ENCODE measurements at places on chromosomes 1 and 21.

DNA sequence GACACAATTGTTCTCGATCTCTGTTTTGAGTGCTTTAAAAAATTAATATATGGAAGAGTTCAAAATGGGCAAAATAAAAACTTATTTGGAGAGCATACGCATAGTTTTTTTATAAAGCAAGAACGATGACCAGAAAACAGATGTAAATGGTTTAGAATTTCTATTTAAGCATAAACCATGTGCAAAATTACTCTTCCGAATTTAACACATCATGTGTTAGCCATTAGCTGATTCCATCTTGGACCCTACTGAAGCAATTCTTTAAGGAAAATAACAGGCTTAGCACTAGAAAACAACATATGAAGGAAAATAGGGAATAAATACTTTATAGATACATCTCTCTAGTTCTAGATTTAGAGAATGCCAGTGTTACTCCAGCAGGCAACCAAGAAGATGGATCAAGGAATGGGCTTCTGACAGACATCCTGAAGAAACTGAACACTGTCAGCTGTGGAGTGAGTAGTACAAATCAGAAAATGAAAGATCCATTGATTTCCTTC lies 26.7 kb downstream of the CDC7 start:
- no peak for DNase-seq

- no peak for DNase-seq
Measured at GRCh38 chr1:14113271-14113670, 413.3 kb downstream of the PRDM2 start.

DNA sequence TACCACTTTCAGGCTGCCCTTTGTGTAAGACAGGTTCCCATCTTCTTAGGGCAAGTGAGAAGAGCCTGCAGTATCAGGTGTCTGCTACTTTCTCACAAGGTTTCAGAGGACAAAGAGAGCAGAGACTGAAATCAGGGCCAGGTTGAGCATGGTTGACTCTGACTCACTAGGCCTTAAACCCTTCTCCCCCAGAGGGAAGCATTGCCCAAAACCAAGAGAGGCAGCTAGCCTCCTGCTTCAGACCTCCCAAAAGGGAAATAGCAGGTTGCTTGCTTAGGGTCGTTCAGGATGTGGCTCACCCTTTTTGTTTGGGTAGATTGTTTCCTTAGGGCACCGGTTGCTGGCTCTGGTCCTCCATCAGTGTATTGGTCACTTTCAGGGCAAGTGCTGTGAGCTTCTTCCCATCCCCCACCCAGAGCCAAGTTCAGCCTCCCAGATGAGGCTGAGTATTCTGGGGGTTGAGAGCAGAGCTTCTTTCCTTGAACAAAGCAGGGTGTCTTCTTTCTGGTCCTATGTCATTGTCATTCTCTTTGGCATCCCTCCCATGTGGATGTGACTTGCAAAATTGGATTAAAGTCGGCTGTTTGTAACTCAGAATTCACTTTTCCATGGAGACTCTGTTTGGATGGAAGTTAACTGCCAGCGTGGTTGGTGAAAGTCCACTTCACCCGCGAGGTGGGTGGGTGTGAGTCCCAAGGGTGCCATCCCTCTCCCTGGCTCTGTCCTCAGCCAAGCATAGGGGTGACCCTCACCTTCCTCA lies 55.5 kb upstream of the GALNT2 start:
- DNase-seq = no peak

- no peak for DNase-seq
Measured at GRCh38 chr21:29271927-29272333, 26.8 kb upstream of the BACH1 start.

- DNase-seq = no peak
Measured at GRCh38 chr1:171427852-171428471, 57.4 kb upstream of the PRRC2C start.

DNA sequence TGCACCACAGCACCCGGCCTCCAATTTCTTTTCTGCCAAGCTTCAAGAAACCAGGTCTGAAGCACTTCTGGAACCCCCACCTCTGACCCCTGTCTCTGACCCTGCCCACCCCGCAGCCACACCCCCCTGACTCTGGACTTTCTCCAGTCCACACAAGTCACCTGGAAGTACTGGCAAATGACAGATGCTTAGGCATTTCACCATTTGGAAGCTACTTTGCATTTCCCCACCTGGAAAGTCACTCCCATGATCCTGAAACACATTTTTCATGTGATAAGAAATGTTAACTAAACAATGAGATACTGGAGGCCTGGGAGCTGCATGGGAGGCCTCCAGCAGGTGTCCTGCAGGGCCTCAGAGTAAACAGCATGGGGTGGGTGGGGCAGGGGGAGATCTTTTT lies 45.7 kb downstream of the NTPCR start:
- DNase-seq = no peak

DNA sequence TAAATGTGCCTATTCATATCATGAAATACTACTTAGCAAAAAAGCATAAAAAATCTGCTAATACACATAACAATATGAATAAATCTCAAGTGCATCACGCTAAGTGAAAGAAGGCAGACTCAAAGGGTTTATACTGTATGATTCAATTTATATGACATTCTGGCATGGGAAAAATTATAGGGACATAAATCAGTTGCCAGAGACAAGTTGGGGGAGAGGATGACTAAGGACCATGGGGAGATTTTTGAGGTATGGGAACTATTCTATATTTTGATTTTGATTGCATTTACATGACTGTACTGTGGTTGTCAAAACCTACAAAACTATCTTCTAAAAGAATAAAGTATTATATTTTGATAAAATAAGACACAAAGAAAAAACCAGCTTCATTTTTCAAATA lies 650.3 kb upstream of the NR5A2 start:
- no peak for DNase-seq

DNA sequence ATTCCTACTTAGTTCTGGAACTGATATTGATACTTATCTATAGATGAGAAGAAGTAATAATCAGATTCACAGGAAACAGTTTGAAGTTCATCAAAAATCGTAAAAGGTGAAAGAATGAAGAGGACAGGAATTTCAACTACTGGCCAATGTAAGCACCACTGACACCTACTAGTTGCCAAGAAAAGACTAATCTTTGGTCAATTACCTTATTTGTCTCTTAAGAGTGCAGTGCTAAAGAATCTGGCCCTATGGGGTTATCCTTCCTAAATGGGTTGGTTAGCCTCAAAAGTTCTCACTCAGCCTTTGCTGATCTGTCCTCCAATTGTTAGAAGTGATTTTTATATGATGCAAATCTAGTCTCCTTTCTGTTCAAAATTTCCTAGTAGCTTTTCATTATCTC lies 29.5 kb downstream of the ADSS2 start:
- no peak for DNase-seq

DNA sequence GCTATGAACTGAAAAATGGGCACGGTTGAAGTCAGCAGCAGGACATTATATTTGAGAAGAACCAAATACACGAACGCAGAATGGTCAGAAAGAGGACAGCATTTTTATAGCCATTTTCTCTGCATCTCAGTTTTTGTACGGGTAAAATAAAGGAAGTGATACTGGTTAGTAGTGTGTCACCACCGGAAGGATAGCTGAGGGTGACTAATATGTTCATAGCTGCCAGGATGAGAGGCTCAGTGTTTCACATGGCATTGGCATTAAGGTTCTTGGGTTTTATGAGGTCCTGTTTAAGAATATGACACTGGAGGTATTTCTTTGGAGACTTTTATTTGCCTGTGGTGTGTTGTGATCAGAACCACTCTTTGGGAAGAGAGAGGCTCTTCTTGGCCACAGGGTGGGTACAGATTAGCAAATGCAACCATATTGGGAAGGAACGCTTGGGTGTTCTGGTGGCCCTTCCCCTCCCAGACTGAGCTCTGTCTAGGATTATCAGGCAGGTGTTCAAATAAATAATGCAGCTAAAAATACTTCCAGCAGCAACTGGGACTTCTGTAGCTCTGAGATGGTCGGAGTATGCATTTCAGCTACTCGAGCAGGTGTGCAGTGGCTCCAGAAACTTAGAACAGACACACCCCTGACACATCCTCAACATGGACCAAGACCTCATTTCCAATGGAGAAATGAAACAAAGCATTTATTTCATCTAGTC lies 158.2 kb downstream of the PBX1 start:
- no peak for DNase-seq

GRCh38 chr21:21029164-21029563 lies 31.0 kb downstream of the NCAM2 start:
- no peak for DNase-seq

- no peak for DNase-seq
Measured at GRCh38 chr1:11898831-11899467, 27.3 kb downstream of the KIAA2013 start.

DNA sequence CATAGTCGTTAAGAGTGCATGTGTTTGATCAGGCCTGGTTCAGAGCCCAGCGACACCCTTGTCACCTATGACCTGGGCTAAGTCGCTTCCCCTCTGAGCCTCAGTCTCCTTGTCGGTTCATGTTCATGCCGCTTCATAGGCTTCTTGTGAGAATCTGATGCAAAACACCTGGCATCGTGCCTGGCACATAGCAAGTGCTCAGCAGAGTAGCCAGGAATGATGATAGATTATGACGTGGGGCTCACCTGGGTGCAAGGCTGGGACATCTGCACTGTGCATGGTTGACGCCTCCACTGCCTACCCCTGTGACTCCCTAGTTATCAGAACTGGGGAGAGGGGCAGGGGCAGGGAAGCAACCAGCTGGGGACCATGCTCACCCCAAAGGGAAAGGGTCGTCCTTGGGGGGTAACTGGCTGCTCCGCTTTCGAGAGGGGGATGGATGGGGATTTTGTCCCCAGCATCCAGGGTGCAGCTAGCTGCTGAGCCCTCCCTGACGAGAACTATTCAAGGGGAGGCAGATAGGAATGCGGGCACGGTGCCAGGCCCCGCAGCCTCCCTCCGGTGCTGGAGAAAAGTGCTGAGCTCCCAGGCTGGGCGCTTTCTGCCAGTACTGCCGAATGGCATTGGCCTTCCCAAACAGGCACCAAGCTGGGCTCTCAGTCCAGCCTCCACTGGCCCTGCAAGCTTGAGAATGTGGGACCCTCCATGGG lies 9.3 kb downstream of the EFHD2 start:
- DNase-seq = no peak

DNA sequence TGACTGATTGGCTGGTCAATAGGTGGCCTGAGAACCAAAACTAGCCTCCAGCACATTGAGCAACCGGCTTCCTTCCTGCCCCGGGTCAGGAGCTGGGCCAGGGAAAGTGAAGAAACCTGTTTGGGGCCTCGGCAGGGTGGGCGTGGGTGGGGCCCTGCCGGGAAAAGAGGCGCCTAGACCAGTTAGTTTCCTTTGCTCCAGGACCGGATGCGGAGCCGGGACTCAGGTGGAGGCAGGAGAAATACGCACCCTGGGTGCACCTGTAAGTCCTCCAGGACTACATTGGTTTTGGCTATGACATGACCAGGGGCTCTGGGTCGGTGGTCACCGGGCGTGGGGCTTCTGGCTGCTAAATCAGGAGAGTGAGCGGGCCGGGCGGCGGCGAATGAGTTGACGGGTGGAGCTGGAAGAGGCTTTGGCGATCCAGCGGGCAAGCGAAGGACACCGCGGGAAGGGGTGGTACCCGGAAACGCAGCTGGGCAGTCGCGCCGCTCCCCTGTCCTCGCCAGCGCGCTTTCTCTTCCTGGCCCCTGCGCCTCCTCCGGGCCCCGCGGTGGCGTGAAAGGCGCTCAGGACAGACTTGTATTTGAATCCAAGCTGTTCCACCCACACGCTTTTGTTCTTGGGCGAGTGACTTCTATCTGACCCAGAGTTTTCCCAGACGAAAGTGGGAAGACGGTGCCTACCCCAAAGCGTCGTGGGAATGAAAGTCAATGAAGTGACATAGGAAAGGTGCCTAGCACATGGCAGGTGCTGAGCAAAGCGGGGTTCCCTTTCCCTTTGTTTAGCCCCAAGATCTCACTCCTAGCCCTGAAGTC lies 30.6 kb upstream of the JUN start:
- no peak for DNase-seq

GRCh38 chr1:100234432-100234831 lies 15.2 kb downstream of the DBT start:
- no peak for DNase-seq

DNA sequence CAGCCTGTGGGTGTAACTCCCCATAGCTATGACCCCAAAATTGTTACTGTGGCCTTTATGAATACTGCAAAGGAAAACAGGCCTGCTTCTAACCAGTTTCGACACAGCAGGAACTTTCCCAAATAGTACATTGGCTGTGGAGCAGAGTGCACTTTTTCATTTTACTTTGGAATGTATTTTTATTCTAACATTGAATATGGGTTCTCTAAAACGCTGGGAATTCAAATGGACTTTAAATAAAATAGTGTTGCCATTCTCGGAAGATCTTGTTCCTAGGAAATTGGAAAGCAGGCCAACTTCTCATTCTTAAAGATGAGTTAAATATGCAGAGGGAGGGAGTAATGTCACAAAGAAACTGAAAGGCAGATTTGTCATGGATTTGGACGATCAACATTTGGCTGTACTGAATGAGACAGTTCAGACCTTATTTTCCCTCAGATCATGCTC lies 39.6 kb upstream of the ARHGAP29 start:
- DNase-seq = no peak

DNA sequence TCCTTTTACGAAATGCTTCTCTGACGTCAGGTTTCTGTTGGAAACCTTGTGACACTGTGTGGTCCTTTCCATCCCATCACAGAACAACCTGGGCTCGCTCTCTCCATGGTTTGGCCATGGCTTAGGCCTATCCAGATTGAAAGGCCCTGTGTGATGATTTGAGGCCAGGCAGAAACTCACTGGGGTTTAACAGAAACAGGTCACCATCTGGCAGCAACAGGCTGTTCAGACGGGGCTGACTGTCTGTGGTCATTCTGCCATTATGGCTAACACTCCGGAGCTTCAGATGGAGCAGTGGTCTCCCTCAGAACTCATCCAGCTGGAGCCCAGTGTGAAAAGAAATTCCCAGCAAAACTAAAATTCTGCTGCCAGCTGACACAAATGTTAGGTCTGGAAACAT lies 9.3 kb downstream of the PLEKHM2 start:
- DNase-seq = no peak

DNA sequence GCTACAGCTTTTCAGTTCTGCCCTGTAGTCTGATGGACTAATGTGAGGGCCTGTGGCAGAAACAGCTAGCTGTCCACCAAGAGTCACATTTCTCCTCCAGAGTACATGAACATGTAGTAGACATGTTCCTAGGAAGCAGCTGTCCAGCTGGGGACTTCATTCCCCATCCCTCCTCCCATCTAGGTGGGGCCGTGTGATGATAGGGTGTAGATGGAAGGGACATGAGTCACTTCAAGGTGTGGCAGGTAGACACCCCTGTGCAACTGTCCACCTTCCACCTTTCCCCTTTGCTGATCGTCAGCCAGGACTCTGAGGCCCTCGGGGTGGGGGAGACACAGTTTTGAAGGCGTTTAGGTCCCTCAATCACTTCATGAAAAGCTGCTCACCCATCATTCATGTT lies 3.6 kb upstream of the RD3 start:
- DNase-seq = no peak

- DNase-seq = no peak
Measured at GRCh38 chr1:7707527-7707926, 63.6 kb upstream of the VAMP3 start.

- peak; percentile 2 for DNase-seq
Measured at GRCh38 chr1:222654849-222655248, 37.0 kb downstream of the MIA3 start.

- DNase-seq = no peak
Measured at GRCh38 chr1:167467126-167467710, 51.1 kb downstream of the CD247 start.

Measured in esophagus squamous epithelium (tissue), 5 donors.